ENCODE measurements at places on chromosomes 7 and 10.
A peak's percentile ranks its signal among the peaks of the same experiment; 100 is the strongest.

DNA sequence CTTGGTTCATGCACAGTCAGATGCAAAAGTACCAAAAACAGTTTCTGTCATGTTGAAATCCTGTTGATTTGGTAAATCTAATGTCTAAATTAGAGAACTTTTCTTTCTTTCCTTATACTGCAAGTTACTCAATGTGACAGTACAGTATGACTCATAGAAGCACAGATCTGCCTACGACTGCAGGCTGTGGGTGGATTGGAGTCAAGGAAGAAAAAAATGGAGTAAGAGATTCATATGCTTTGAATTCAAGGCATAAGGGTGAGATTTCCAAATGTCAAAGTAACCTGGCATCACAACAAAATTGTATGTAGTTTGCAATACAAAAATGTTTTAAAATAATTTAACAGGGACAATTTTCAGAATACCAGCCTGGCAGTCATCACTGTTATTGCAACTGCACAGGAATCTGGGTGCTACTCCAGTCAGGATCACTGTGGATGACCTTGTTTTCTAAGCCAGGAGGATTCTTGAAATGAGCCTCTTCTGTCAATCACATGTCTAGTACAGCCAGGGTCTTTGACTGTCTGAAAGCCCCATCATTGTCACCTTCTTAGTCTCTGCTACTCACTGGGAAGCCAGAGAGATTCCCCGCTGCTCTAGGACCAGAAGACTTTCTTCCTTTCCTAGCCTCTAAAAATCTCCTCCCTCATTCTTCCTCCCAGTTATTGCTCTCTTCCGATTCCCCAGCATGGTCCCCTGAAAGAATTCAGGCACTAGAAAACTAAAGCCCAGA, 83.6 kb downstream of the CD36 start:
- no peaks in the 10 kb centered on the region for H3K36me3 ChIP-seq
- DNase-seq = no peak
- no peak overlapping the region for H3K27ac ChIP-seq

DNA sequence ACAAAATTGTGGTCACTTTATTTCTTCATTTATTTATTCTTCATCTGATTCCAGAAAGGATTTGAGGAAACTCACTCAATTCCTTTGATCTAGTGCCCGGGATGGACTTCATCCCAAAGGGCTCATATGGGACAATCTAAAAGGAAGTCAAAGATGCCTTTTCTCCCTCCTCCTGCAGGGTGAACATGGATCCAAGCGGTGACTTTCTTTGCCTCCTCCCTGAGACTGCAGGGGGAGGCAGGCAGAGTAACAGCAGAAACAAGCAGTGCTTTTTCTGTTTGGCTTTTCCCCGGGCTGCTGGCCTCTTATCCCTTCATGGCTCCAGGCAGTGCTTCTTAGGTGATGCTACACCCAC, 10.0 kb upstream of the DNMBP start:
- H3K27me3 ChIP-seq = peaks cover 9% of the 10 kb centered on the region
- no peaks in the 10 kb centered on the region for H3K36me3 ChIP-seq
- DNase-seq = no peak

DNA sequence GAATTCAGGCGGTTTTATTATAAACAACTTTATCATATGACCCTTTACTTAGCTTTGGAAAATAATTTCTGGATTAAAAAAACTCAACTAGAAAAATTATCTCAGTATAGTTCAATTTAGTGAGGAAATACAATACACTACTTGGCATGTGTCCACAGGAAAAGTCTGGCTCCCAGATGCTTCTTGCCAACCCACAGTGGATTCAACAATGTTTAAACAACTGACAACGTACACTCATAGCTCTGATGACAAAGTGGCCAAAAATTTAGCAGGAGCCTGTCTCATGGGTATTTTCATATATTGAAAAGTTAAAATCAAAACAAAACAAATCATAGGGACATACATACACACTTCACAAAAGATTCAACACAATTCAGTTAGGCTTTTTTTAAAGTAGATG, 158.8 kb downstream of the SKAP2 start:
- no peaks in the 10 kb centered on the region for H3K4me1 ChIP-seq
- no peak overlapping the region for H3K4me3 ChIP-seq
- H3K27me3 ChIP-seq = peaks cover 2% of the 10 kb centered on the region
- H3K36me3 ChIP-seq = no peaks in the 10 kb centered on the region
- no peak for DNase-seq

GRCh38 chr10:114245121-114245791, 6.2 kb downstream of the VWA2 start:
- H3K27me3 ChIP-seq = peaks cover 49% of the 10 kb centered on the region
- no peak for DNase-seq
- H3K36me3 ChIP-seq = no peaks in the 10 kb centered on the region

DNA sequence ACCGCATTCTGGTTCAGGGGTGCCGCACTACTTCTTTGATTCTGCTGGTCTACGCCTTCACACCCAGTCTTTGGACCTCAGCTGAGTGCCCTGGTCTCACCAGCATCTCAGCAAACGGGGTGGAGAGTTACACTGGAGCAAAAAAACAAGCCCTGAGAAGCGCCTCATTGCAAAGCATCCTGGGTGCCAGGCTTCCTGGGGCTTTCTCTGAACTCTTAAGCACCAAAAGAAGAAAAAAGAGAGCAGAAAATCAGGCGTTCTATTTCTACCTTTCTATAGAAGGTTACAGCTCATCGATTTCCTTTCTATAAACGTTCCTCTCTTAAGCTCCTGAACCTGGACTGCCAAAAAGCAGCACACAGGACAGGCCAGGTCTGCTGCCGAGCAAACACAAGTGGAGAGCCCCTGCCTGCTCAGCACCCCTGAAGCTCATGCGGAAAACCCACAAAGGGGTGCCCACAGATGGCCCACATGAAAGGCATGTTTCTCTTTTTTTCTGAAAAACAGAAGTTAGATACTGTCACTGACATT, 217.9 kb downstream of the SFMBT2 start:
- H3K27ac ChIP-seq = peak overlapping the region; percentile 88
- H3K27me3 ChIP-seq = no peaks in the 10 kb centered on the region
- H3K4me3 ChIP-seq = peak overlapping the region; percentile 54

All from activated CD8-positive, alpha-beta memory T cell treated with anti-CD3 and anti-CD28 coated beads, Interleukin-2, amount 10 ng/mL, durations not matched to agents 7 days and 5 days (primary cell).